ENCODE measurements at places on chromosomes 4 and X.

DNA sequence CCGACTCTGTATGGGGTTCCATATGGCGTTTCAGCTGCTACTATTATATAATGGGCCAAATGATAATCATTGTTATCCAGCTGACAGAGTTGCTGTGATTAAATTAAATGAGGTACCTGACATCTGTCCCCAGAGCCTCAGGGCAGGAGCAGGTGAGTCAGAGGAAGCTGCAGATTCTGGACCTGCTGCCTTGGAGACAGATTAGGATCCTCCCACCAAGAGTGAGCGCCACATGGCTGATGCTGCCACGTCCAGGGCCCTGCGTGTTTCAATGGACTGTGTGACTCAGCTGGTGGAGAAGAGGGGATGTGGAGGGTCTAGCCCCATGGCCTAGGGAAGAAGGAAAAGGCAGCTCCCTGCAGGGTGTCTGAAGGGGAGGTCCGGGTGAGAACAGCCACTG, 28.3 kb upstream of the UXT start:
- no peak for DNase-seq

DNA sequence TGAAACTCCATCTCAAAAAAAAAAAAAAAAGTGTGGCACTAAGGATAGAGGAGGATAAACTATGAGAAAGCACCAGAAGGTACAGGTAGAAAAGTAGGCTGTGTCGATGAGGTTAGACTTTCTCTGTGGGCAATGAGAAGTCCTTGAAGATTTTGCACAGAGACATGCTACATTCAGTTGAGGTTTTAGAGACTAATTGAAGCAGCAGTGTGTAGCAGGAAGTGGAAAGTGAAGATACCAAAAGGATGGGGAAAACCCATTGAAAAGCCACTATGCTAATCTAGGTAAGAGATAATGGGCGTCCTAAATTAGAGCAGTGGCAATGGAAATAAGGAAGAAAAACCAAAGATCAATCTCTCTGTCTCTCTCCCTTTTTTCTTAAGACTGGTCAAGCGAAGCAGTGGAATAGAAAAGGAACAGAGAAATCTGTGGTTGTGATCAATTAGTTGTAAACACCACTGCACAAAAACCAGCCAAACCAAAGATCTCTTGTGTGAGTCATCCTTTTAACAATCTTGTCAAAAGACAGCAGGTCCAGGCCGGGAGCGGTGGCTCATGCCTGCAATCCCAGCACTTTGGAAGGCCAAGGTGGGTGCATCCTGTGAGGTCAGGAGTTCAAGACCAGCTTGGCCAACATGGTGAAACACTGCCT, 3.5 kb downstream of the SPINK2 start:
- no peak for DNase-seq

DNA sequence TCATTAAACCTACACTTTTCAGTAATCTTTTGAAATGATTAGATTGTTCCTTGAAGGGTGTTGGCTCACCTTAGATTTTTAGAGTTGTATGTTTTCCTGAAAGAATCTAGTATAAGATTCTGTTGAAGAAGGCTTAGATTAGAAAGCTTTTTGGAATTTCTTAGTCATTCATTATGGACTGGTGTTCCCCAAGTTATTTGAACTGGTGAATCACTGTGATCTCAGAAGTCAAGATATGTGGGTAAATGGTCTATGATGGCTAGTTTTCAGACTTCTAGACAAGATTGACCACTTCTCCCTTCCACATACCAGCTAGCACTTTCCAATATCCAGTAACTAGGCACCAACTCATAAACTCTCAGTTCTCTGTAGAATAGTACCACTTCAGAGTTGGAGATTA, 138.1 kb downstream of the KDM6A start:
- DNase-seq = no peak

GRCh38 chrX:71996136-71996535, 85.5 kb downstream of the NHSL2 start:
- DNase-seq = no peak

DNA sequence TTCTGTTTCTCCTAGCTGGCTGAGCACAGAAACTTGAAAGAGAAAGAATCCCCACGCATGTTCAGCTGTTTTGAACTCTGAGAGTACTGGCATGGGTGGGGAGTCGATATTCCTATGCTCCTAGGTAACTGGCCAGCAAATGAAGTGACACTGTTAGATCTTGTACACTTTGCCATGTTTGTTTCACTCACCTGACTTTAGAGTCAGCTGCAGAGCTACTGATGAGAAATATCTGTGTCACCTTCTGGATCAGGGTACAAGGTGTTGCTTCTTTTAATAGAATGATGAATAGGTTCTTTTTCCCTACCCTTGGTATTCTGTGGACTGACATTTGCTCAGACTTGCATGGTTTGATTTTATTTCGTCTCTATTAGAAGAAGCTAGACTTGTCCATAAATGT, 28.3 kb downstream of the OCRL start:
- DNase-seq = no peak

- DNase-seq = no peak
These were observed 18.7 kb upstream of the TLR8 start for GRCh38 chrX:12887767-12888166.

GRCh38 chr4:5387457-5387856, 320.9 kb downstream of the EVC2 start:
- no peak for DNase-seq

DNA sequence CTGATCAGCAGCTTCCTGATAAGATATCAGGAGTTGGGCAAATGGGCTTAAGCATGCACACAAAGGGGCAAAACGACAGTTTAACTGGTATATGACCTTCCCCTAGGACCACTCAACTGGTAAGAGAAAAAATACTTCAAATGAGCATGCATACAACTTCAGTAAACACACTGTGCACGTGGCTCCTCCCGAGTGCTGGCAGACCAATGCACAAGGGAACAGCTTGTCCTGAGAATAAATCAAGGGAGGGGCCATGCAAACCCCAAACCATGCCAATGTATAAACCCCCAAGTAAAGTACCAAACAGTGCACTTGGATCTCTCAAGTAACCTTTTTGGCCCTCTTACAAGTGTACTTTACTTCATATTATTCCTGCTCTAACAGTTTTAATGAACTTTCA, 293.3 kb upstream of the TBX22 start:
- DNase-seq = no peak

GRCh38 chr4:89300060-89300459, 7.5 kb downstream of the GPRIN3 start:
- DNase-seq = no peak

Data from NCI-H1694 (cell line).